ENCODE measurements at places on chromosomes 4 and X. TPM values are rescaled to one million over a fixed set of nuclear protein-coding genes. Genes with fewer than 3 reads are reported as not detected.

DNA sequence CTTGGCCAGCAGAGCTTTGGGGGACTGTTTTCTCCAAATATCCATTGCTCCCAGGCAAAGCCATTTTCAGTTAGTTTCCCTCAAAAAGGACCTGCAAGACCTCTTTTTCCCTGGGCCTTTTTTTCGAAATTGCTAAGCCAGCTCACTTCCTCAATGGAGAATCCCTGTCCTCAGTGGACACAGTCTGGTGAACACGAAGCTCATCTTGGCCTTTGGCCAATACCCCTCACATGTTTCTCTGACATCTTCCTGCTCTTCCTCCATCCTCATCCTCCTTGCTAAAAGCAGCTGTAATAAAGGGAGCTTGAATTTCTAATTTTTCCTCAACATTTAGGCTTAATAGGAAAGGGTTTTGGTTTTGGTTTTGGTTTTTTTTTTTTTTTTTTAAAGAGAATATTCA lies 17.6 kb upstream of the PRPS1 start:
- no peaks in the 10 kb centered on the region for H3K36me3 ChIP-seq
- H3K27me3 ChIP-seq = no peaks in the 10 kb centered on the region
- H3K4me1 ChIP-seq = no peaks in the 10 kb centered on the region
- H3K4me3 ChIP-seq = no peak overlapping the region
- H3K27ac ChIP-seq = no peak overlapping the region

DNA sequence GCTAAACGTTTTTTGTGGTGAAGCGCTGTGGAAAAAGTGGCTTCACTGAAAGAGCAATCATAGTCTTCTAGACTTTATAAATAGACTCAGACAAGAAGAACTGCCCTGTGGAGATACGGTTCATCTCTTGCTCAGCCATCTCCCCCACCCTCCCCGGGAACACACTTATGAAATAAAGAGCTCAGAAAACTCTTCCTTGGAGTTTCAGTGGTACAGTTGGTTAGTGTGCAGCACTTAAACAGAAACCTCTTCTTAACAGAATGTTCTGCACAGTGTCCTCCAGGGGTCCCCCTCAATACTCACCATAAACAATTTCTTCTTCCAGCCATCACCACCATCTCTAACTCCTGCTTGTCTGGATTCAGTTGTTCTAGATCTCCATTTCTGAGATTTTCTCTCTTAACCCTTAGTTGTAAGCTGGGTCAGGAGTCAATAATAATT lies 313.0 kb downstream of the ARHGAP10 start:
- DNase-seq = no peak
- no peaks in the 10 kb centered on the region for H3K4me1 ChIP-seq
- H3K36me3 ChIP-seq = no peaks in the 10 kb centered on the region
- H3K27me3 ChIP-seq = no peaks in the 10 kb centered on the region

DNA sequence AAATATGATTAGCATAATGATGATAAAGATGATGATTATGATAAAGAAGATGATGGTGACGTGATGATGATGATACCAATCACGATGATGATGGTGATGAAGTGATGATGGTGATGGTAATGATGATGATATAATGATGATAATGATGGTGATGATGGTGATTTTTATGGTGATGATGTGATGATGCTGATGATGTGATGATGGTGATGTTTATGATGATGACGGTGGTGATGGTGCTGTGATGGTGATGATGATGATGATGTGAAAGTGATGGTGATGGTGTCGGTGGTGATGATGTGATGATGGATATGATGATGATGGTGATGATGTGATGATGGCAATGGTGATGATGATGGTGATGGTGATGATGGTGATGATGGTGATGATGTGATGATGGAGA lies 130.8 kb upstream of the PSAPL1 start:
- H3K4me3 ChIP-seq = no peak overlapping the region
- no peak for DNase-seq
- H3K4me1 ChIP-seq = no peaks in the 10 kb centered on the region
- no peaks in the 10 kb centered on the region for H3K27me3 ChIP-seq
- H3K27ac ChIP-seq = no peak overlapping the region
- no peaks in the 10 kb centered on the region for H3K36me3 ChIP-seq

DNA sequence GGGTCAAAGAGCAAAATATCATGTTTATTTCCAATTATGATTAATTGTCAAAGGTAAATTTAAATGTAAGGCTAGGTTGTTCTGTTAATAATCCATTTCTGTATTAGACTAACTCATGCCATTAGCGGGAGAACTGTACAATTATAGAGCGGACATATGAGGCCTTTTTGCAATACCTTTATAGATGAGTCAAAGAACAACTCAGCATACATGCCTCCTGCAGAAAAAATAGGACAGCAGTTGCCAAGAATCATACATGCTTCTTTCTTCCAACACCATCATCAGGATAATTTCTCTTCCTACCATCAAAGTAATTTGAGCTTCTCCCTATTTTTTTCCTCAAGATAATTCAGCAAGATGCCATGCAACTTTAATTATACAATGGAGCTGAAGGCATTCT lies 917.8 kb downstream of the ADGRL3 start:
- H3K27ac ChIP-seq = no peak overlapping the region
- H3K4me3 ChIP-seq = no peak overlapping the region
- H3K36me3 ChIP-seq = no peaks in the 10 kb centered on the region
- DNase-seq = no peak
- no peaks in the 10 kb centered on the region for H3K4me1 ChIP-seq

Gene PDK3
- 37.7 TPM for total RNA-seq

Gene APOOL
- total RNA-seq = 22.3 TPM
